ENCODE measurements at places on chromosomes 16 and 17. TPM values are rescaled to one million over a fixed set of nuclear protein-coding genes. Genes with fewer than 3 reads are reported as not detected.

Gene GRB7
- not detected for total RNA-seq

DNA sequence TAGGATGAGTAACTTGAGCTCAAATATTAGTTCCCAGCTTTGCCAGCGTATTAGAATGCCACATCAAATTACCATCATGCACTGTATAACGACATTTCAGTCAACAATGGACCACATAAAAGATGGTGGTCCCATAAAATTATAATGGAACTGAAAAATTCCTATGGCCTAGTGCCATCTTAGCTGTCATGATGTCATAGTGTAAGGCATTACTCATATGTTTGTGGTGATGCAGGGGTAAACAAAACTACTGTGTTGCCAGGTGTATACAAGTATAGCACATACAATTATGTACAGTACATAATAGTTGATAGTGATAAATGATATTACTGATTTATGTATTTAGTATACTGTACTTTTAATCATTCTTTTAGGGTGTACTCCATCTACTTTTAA lies 54.4 kb upstream of the NETO2 start:
- no peak for ATAC-seq

Gene CIBAR2
- not detected for total RNA-seq

DNA sequence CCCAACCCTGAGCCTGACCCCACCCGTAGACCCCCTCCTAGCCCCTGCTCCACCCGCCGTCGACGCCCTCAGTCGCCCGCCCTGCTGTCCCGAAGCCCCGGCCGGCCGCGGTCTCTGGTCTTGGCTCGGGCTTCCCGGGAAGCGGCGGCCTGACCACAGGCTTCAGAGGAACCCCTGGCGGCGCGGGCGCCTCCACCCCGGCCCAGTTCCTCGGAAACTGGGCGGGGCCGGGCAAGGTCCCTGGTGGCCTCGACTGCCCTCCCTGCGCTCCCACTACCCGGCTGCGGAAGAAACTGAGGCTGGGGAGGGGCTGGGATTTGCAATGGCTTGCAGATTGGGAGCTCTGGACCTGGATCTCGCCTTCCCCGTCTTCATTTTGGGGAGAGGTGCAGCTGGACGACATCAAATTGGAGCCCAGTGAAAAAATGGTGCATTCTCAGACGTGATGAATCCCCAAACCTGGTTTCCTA lies 692 bp upstream of the SOCS1 start:
- ATAC-seq: peak; percentile 35

Gene MC1R
- 1.0 TPM for total RNA-seq

GRCh38 chr16:28182183-28182582 lies 29.6 kb downstream of the XPO6 start:
- no peak for ATAC-seq

Gene TEKT5
- not detected for total RNA-seq
